ENCODE measurements at places on chromosomes 3 and 15. TPM values are rescaled to one million over a fixed set of nuclear protein-coding genes. Genes with fewer than 3 reads are reported as not detected.

The WWTR1 gene
- 137 TPM for total RNA-seq

The CFAP44 gene
- total RNA-seq: 1.7 TPM

The BFSP2 gene
- not detected for total RNA-seq

The OR5K3 gene
- total RNA-seq: not detected

The LRTM1 gene
- not detected for total RNA-seq

The CEP19 gene
- total RNA-seq: 6.0 TPM

The RASL12 gene
- total RNA-seq: 0.69 TPM

The PLSCR2 gene
- not detected for total RNA-seq

The SFMBT1 gene
- total RNA-seq: 5.8 TPM

The ANKRD63 gene
- total RNA-seq: not detected

The TPRA1 gene
- 36.9 TPM for total RNA-seq

The TUBGCP4 gene
- 14.6 TPM for total RNA-seq

The ANKRD34C gene
- total RNA-seq: not detected

The GOLGA6L4 gene
- total RNA-seq: 8.3 TPM

The EXD1 gene
- not detected for total RNA-seq

The CLASP2 gene
- 42.0 TPM for total RNA-seq

The TJP1 gene
- 473 TPM for total RNA-seq

Data from endothelial cell (in vitro differentiated cells).